ENCODE measurements at places on chromosomes 11 and 22.
A peak's percentile ranks its signal among the peaks of the same experiment; 100 is the strongest.

DNA sequence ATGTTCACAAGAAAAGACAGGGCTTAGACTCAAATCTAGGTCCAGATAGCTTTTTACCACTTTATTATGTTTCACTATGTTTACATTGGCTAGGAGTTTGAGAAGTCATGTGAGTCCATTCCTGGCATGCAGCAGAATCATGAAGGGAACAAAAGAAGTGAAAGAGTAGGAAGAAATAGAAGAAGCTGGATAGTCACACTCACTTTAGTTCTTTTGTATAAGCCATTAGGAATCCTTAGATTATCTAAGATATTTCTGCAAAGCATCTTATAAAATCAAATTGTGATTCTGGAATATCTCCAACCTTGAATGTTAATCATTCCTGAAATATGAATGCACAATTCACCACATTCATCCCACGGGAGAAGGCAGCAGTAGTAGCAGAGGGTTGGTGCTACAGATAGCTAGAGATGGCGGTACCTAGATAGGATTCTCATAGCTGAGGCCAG, 31.9 kb downstream of the MAML2 start:
- no peak for DNase-seq

DNA sequence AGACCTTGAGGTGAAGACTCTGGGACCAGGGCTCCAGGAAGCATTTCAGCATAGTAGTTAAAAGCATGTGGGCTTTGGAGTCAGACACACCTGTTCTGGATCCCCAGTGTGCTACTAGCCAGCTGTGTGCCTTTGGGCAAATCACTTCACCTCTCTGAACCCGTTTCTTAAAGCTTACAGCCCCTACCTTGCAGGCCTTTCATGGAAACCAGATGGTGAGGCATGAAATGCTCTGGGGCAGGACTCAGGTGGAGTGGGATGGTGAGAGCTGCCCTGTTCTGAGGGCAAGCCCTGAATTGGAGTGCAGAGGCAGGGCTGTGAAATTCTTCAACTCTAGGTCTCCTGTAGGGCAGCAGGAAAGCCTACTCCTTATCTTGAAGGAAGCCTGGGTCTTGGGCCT, 10.5 kb downstream of the UCP2 start:
- no peak for DNase-seq

- DNase-seq: no peak
Measured at GRCh38 chr11:76634886-76635285, 35.7 kb downstream of the LRRC32 start.

- DNase-seq: no peak
Measured at GRCh38 chr11:9462806-9463537, 2.2 kb downstream of the ZNF143 start.

DNA sequence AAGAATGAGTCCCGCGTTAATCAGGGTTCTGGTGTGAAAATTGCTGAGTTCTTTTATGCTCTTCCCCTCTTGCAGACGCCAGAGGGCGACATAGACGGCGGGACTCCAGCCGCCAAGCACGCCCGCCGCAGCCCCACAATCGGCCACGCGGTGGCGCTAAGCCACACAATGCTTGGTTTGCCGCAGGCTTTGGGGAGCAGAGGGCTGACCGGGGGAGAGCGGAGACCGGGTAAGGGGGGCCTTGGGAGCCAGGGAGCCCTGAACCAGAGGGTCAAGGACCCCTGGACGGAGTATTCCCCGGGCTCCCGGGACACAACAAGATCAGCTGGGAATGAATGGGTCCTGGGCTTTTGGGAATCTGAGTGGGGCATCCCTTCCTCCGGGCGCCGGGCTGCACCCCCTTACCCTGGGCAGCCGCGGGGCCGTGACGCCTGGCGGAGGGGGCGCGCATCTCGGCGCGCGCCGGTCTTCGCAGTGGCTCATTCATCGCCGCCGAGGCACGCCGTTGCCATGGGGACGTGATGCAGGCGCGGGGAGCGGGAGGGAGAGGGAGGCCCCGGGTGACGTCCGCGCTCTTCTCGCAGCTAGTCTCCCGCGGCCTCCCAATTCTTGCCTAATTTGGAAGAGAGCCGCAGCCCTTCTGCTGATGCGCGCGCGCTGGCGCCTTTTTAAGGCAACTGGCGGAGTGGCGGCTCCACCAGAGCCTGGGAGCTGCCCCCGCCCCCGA, 12.2 kb upstream of the NPAS4 start:
- peak; percentile 84 for DNase-seq

DNA sequence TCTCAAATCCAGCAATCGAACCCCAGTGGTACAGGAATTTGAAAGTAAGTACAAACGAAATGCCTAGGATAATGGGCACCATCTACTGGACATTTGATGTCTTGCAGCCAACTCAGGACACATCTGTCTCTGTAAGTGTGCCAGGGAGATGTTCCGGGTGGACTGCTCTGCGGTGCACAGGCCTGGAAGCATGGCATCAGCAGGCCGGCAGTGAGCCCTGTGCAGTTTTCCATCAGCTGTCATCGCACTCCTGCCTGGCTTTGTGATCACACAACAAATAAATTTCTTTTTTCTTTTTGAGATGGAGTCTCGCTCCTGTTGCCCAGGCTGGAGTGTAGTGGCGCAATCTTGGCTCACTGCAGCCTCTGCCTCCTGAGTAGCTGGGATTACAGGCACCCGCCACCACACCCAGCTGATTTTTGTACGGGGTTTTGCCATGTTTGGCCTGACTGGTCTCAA, 71.0 kb downstream of the JAM3 start:
- peak; percentile 13 for DNase-seq

GRCh38 chr11:14774721-14775120, 117.3 kb downstream of the CYP2R1 start:
- DNase-seq: no peak

GRCh38 chr11:116651098-116651736, 121.6 kb downstream of the BUD13 start:
- DNase-seq: no peak

- DNase-seq: no peak
Measured at GRCh38 chr22:50583294-50583861, 729 bp upstream of the CHKB start.

DNA sequence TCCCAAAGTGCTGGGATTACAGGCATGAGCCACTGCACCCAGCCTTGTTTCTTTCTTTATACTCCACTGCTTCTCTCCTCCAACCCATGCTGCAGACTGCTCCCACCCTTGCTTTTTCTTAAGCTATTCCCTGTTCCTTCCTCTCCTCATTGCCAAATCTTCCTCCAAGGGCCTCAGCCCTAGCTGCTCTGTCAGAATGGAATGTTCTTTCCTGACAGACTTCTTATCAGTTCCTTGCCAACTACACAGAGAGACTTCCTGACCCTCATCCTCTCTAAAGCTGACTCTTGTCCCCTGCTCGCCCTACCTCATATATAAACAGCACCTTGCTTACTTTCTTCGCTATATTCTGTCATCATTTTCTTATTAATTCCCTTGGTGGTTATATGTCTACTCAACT, 16.9 kb upstream of the PIK3C2A start:
- DNase-seq: no peak

All from activated CD8-positive, alpha-beta memory T cell treated with anti-CD3 and anti-CD28 coated beads for 4 hours (primary cell).